Natural killer cell treated with Interleukin-12 subunit alpha and Interleukin-12 subunit beta and Interleukin-15 and Interleukin-18, amount 100 ng/mL, for 72 hours (primary cell): ENCODE measurements at places on chromosomes 3 and 15. TPM values are rescaled to one million over a fixed set of nuclear protein-coding genes. Genes with fewer than 3 reads are reported as not detected.
A peak's percentile ranks its signal among the peaks of the same experiment; 100 is the strongest.

- no peaks in the 10 kb centered on the region for H3K36me3 ChIP-seq
- H3K27me3 ChIP-seq, result no peaks in the 10 kb centered on the region
- no peak overlapping the region for H3K27ac ChIP-seq
- H3K4me3 ChIP-seq, result no peak overlapping the region
These were observed 268.7 kb upstream of the THRB start for GRCh38 chr3:24763393-24763792.

DNA sequence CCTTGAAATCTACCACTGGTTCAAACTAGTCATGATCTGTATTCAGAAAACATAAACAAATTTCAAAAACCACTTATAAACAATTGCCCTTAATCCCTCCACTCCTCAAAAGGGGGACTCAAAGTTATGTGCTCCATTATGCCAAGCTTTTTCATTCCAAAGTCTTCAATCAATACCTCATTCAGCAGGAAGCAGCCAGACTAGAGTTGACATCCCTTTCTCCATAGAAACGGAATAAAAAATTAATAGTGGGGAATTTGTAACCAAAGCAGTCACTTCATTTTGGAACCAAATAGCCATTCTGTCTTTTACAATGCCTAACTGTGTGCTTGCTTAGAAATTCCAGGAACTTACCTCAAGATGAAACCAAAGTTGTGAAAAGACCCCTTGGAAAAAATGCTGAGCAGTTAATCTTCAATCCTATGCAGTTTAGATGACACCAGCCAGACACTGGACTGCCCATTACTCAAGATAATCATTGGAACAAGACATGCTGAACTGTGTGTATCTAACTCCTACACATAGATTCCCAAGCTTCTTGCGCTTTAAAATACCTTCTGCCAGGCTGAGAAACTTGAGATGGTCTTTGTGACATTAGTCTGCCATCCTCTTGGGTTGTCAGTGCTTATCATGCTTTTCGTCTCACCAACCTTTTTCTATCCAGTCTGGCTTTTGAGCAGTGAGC is 406.2 kb downstream of the PLOD2 start:
- no peaks in the 10 kb centered on the region for H3K27me3 ChIP-seq
- H3K27ac ChIP-seq, result no peak overlapping the region
- peaks cover 8% of the 10 kb centered on the region for H3K36me3 ChIP-seq
- no peaks in the 10 kb centered on the region for H3K4me1 ChIP-seq

The GHSR gene
- total RNA-seq, result not detected

GRCh38 chr15:93028632-93029213 is 60.3 kb downstream of the RGMA start:
- H3K4me3 ChIP-seq, result no peak overlapping the region
- no peaks in the 10 kb centered on the region for H3K27me3 ChIP-seq
- H3K4me1 ChIP-seq, result peaks cover 29% of the 10 kb centered on the region
- no peak for DNase-seq
- H3K27ac ChIP-seq, result peak overlapping the region; percentile 37

The PARP9 gene
- total RNA-seq, result 45.5 TPM

GRCh38 chr15:75342221-75342620 is 4.6 kb upstream of the NEIL1 start:
- peak; percentile 15 for DNase-seq
- no peaks in the 10 kb centered on the region for H3K27me3 ChIP-seq
- peaks cover 4% of the 10 kb centered on the region for H3K36me3 ChIP-seq
- H3K4me3 ChIP-seq, result no peak overlapping the region
- H3K4me1 ChIP-seq, result peaks cover 10% of the 10 kb centered on the region

DNA sequence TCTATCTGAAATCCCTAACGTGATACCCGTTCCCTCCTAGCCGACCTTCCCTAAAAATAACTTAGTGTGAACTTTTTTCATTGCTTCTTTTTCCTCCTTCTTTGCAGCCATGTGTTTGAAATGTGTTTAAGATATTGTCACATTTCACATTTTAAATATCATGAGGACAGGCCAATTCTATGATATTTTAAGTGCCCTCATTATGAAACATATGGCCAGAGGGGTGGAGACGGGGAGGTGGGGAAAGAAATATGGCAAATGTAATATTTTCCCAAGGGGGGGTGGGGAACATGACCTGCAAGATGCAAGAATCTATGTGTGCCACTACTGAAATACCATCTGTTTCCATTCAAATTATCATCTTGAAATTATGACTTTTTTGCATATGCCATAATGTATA is 1039.2 kb downstream of the AGBL1 start:
- no peaks in the 10 kb centered on the region for H3K4me1 ChIP-seq
- H3K4me3 ChIP-seq, result no peak overlapping the region
- no peak for DNase-seq
- no peaks in the 10 kb centered on the region for H3K36me3 ChIP-seq

The PRSS50 gene
- not detected for total RNA-seq

- H3K4me1 ChIP-seq, result no peaks in the 10 kb centered on the region
- no peak overlapping the region for H3K27ac ChIP-seq
- DNase-seq, result peak; percentile 59
- no peak overlapping the region for H3K4me3 ChIP-seq
- H3K27me3 ChIP-seq, result peaks cover 56% of the 10 kb centered on the region
These were observed 1.0 kb upstream of the ONECUT1 start for GRCh38 chr15:52790941-52791751.

DNA sequence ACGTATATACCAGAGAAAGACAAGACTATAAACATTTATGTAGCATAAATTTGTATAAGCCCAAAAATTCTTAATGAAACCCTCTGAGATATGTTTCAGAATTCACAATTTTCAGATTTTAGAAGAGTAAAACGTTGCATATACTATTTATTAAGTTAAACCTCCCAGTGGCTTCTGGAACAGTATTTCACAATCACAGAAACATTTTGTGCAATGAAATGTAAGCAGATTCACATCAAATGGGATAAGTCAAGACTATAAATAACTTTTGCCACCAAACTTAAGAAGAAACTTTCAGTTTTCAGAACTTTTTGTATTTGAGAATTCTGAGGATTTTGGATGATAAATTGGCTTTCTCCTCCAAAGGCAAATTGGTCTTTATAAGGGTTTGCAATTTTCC is 9.2 kb downstream of the SLTM start:
- peaks cover 8% of the 10 kb centered on the region for H3K4me1 ChIP-seq
- no peaks in the 10 kb centered on the region for H3K36me3 ChIP-seq
- no peaks in the 10 kb centered on the region for H3K27me3 ChIP-seq
- H3K4me3 ChIP-seq, result no peak overlapping the region
- H3K27ac ChIP-seq, result no peak overlapping the region
- DNase-seq, result no peak

- H3K4me3 ChIP-seq, result no peak overlapping the region
- DNase-seq, result no peak
- H3K4me1 ChIP-seq, result peaks cover 42% of the 10 kb centered on the region
- H3K36me3 ChIP-seq, result peaks cover 15% of the 10 kb centered on the region
- H3K27me3 ChIP-seq, result no peaks in the 10 kb centered on the region
These were observed 78.1 kb downstream of the STT3B start for GRCh38 chr3:31610700-31611275.

The MTMR10 gene
- 21.5 TPM for total RNA-seq

DNA sequence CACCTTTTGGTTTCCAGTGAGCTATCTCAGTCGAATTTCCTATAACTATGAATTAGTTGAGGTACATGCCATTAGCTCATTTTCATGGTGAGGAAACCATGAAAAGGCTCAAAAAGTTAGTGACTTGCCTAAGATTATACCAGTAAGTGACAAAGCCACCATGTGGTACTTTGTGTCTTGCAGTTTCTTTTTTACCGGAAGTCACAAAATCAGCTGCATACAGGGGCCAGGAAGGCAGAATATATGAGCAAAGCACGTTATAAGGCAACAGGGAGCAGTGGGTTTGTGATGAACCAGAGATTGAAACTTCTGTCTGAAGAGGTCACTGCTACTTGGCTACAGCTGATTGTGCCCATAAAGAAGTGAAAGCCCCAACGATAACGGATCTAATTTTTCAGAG is 50.3 kb downstream of the CMTM8 start:
- peak overlapping the region; percentile 82 for H3K27ac ChIP-seq
- H3K4me1 ChIP-seq, result peaks cover 10% of the 10 kb centered on the region
- H3K4me3 ChIP-seq, result peak overlapping the region; percentile 48
- no peak for DNase-seq
- H3K36me3 ChIP-seq, result no peaks in the 10 kb centered on the region
- no peaks in the 10 kb centered on the region for H3K27me3 ChIP-seq

GRCh38 chr3:64908251-64908685 is 220.5 kb upstream of the ADAMTS9 start:
- H3K4me3 ChIP-seq, result no peak overlapping the region
- H3K27me3 ChIP-seq, result no peaks in the 10 kb centered on the region
- H3K27ac ChIP-seq, result no peak overlapping the region
- DNase-seq, result no peak
- no peaks in the 10 kb centered on the region for H3K4me1 ChIP-seq

The LACTB gene
- 16.7 TPM for total RNA-seq

The GRIP2 gene
- not detected for total RNA-seq

The BFSP2 gene
- not detected for total RNA-seq

The KBTBD13 gene
- total RNA-seq, result not detected

The ZIC1 gene
- not detected for total RNA-seq

GRCh38 chr15:77475001-77475400 is 54.3 kb downstream of the HMG20A start:
- no peaks in the 10 kb centered on the region for H3K27me3 ChIP-seq
- DNase-seq, result no peak
- H3K36me3 ChIP-seq, result peaks cover 22% of the 10 kb centered on the region

GRCh38 chr15:40309344-40309862 is 1.7 kb upstream of the PLCB2 start:
- no peak for DNase-seq
- peak overlapping the region; percentile 87 for H3K4me3 ChIP-seq
- H3K4me1 ChIP-seq, result peaks cover 52% of the 10 kb centered on the region
- H3K27ac ChIP-seq, result peak overlapping the region; percentile 96

The NEO1 gene
- 8.0 TPM for total RNA-seq

- no peaks in the 10 kb centered on the region for H3K4me1 ChIP-seq
- H3K36me3 ChIP-seq, result peaks cover 5% of the 10 kb centered on the region
- DNase-seq, result no peak
- no peak overlapping the region for H3K4me3 ChIP-seq
These were observed 42.0 kb upstream of the CTDSPL2 start for GRCh38 chr15:44385344-44385942.

DNA sequence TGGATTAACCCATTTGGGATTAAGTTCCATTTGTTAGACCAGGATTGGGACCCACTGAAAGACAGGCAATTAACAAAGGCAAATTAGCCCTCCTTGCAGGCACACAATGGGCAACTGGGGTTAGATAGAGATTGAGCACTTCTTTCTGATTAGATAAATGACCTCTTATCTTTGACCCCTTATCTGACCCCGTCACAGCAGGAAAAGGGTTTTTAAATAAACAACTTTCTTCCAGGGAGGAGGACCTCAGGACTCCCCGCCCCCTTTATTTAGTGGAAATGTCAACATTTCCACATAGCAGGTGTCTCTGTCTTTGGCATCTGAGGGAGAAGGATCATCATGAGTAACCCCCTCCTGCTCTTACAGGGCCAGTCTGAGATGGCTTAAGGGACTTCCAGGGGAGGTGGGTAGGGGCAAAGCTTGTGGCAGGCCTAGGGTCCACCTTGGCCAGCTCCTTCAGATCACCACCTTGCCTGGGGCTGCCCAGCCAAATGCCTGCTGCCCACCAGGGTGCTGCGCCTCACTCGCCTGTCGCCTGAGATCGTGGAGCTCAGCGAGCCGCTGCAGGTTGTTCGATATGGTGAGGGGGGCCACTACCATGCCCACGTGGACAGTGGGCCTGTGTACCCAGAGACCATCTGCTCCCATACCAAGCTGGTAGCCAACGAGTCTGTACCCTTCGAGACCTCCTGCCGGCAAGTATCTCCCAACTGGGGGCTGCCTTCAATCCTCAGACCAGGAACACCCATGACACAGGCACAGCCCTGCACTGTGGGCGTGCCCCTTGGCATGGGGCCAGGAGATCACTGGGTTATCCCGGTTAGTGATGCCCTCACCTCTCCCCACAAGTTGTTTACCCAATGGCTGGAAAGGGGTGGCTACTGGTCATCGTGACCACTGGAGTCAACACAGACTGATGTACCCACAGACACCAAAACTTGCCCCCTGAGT is 2.6 kb upstream of the WDR6 start:
- H3K4me3 ChIP-seq, result no peak overlapping the region
- H3K4me1 ChIP-seq, result peaks cover 22% of the 10 kb centered on the region
- H3K27me3 ChIP-seq, result no peaks in the 10 kb centered on the region
- no peak for DNase-seq
- H3K27ac ChIP-seq, result no peak overlapping the region

DNA sequence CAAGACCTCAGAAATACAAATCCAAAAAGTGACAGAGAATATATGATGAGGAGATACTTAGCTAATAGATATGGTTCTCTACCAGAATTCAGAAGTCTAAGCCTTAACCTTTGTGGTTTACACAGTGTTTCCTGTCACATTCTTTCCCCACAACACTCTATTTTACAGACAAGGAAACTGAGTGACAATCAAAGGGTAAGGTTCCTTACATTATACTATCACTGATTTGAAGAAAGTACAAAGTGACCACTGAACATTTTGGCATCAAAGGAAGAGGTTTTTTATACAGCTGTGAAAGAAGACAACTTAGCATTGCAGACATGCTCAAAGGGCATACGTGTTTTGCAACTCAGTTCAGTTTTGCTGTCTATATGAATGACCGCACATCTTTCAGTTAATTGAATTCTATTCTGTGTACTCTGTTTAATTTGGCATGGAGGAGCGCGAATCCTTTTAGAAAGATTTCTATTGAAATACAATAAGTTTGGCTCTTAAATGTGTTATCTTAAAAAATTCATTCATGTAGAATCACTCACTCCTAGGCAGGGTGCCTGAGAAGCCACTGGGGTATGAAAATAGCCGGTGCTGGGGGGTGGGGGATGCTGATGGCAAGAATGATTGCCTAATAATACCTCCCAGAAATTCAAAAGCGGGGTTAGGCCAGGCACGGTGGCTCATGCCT is 66.5 kb upstream of the SKOR1 start:
- H3K27me3 ChIP-seq, result no peaks in the 10 kb centered on the region
- no peak for DNase-seq
- no peak overlapping the region for H3K27ac ChIP-seq
- H3K4me1 ChIP-seq, result peaks cover 34% of the 10 kb centered on the region

- H3K27ac ChIP-seq, result no peak overlapping the region
- DNase-seq, result no peak
- H3K27me3 ChIP-seq, result peaks cover 70% of the 10 kb centered on the region
- H3K4me3 ChIP-seq, result no peak overlapping the region
These were observed 6.1 kb downstream of the ISLR2 start for GRCh38 chr15:74136540-74136813.

The STAC gene
- not detected for total RNA-seq
